Skeletal muscle cell (primary cell): ENCODE measurements at places on chromosomes 11 and 22.

DNA sequence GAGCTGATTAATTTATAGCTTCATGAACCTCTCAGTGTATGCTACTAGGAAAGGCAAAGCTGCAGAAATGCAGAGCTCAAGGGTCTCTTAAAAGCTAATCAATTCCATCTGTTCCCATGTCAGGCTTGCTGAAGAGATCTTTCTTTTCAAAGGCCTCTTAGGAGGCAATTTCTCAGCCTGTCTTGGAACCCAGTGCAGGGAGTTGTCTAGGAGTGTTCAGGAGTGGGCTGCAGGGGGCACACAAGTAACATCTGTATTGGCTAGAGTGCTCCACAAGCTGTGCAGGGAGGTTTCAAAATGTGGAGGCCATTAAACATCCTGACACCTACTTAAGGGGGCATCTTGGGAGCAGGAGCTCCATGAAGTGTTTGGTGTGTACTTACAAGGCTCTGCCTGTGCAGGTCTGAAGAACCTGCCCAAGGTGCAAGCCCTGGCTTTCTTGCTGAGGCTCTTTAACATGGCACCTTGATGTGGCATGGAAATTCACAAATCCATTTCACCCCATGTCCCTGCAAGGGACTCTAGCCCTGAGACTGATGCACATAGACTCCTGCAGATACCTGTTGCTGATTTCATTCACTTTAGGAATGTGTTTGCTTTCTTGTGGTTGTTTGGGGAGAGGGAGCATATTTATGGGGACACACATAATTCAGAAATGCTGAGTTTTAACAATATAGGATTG, 134.7 kb downstream of the ME3 start:
- DNase-seq: no peak

GRCh38 chr11:455566-456147, 5.6 kb downstream of the PTDSS2 start:
- no peak for DNase-seq

- no peak for DNase-seq
Observed at GRCh38 chr11:5486421-5486820, 2.1 kb upstream of the OR52D1 start.

DNA sequence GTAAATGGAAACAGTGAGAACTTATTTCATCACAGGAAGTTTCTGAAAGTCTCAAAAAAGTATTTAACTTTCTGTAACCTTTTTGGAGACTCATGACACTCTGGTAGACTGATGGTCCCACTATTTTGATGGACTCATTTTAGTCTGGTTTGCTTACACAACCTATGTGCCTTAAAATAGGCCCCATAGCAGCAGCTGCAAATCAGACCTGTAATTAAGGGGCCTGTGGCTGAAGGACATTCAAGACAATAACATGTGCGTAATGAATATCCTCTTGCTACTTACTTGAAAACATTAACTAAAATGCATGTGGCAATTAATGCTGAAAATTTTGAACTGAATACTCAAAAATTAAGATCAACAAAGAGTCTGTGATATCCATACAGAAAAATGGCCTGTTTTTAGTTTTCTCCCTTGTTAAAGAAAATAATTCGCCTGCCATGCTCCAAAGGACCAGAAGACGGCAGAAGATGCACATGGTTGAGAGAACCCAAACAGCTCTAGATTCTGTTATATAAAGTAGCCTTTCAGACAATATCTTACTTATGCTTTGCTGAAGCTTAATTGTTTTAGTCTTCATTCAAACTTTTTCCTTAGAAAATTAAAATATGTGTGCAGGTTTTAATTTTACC, 568.5 kb downstream of the KCNA4 start:
- peak; percentile 10 for DNase-seq

- DNase-seq: no peak
Observed at GRCh38 chr11:119087747-119088241, 3.1 kb downstream of the HMBS start.

- no peak for DNase-seq
Observed at GRCh38 chr11:38547462-38547861, 1949.4 kb upstream of the RAG2 start.

DNA sequence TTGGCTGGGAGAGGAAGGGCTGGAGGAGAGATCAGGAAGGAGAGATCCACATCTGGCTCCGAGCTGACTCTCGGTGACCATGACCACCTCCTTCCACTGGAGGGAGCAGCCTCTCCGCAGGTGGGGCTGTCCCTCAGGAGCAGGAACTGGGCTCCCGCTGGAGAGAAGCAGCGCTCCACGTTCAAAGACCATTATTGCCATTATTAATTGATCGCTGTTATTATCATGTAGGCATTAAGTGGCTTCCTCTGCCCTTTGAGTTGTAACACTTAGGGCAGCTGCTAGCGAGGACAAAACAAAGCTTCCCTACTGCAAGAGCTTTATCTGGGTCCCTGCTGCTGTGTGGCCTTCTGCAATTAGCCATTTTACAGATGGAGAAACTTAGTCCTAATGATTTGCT, 251.9 kb downstream of the ST3GAL4 start:
- DNase-seq: no peak
